ENCODE measurements at places on chromosomes 2 and 18.
A peak's percentile ranks its signal among the peaks of the same experiment; 100 is the strongest.

DNA sequence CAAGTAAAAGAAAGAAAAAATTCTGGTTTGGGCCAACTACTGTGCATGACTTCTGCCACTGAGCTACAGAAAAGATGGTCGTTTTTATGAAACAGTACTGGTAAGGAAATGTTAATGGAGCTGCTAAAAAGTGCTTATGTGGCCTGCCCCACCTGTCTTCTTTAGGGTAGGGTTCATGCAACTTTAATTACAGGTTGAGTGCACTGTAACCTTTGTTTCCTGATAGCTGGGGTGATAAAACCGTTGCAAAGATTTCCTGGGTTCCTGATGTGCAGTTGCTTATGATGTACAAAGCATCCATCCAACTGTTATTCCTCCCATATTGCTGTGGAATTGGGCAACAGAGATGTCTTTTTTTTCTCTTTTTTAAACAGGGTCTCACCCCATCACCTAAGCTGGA is 34.3 kb upstream of the PUM2 start:
- no peak for DNase-seq

DNA sequence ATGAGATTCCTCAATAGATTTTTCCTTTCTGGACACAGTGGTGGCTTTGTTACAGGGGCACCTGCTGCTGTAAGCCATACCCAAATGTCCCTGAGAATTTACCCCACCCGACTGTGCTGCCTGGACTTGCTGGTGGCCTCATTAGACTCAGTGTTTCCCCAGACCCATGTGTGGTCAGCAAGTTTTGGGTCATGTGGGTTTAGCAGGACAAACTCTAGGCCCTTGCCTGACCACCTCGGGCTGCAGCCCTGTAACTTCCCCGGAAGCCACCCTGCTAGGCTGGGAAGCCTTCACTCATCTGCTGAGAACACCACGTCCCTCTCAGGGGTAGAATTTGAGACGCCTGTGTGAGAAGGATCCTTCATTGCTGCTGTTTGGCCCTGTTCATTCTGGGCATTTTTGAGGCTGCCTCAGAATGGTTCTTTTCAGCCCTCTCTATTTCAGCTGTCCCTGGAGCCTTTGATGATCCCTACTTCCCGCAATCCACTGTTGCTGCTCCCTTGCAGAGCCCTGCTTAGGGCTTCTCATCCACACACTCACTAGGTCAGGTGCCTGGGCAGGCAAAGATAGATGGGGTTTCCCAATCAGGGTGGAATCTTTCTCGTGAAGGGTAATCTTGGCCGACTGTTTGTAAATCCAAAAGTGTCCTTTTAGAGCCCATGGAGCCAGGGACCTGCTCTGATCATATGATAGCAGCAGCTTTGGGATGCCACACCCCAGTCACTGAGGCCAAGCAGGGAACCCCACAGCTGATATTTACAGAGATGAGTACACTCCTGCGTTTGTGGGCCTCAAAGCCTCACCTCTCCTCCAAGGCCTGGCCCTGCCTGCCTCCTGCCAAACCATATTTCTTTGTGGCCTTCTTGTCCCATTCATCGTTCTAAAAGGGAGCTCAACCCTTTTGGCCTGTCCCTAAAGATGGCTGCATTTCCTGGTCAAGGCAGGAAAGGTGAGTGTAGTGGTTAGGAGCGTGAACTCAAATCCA is 6.7 kb downstream of the EHD3 start:
- no peak for DNase-seq

- no peak for DNase-seq
These were observed 20.6 kb downstream of the TMEM87B start for GRCh38 chr2:112075490-112076260.

- peak; percentile 21 for DNase-seq
These were observed 1049.2 kb upstream of the ZEB2 start for GRCh38 chr2:145569108-145569507.

GRCh38 chr2:212028798-212029394 is 509.7 kb downstream of the ERBB4 start:
- no peak for DNase-seq

DNA sequence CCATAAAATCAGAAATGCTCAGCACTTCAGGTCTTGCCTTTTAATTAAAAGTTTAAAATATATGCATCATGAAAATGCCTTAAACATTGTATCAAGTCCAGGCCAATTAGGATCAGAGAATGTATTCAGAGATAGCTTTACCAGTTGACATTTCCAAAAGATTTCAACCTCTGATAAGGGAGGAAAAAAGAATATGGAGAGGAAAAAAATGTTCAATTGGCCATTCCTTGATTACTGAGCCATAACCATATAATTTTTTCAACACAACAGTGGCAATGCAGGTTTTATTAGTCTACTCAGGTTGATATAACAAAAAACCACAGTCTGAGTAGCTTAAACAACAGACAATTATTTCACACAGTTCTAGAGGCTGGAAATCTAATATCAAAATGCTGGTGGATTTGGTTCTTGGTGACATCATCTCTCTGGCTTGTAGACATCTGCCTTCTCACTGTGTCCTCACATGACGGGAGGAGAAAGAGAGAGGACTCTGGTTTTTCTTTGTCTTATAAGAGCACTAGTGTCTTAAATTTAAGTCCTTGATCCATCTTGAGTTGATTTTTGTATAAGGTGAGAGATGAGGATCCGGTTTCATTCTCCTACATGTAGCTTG is 111.9 kb downstream of the IRS1 start:
- peak; percentile 32 for DNase-seq

GRCh38 chr2:174330945-174331594 is 3.7 kb upstream of the SP9 start:
- DNase-seq, result no peak

DNA sequence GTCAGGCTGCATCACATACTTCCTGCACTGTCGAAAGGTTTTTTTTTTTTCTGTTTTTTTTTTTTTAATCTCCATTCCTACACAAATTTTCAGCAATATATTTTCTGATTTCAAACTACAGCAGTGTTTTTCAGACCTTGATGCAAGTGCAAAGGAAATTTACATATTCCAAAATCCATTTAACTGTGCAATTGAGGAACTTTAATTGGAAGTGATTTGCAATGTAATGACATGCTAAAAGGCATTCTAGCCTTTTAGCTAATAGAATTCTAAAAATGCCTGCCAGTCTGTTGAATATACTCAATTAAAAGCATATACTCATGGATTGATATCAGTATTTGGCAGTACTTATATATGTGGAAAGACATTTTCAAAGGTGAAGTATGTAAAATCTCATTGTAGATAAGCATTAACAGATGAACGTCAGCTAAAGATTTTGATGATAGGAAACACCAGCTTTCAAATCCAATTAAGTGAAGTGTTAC is 210.5 kb downstream of the OTX1 start:
- no peak for DNase-seq

- no peak for DNase-seq
These were observed 55.2 kb upstream of the PAX3 start for GRCh38 chr2:222353993-222354392.

- DNase-seq, result no peak
These were observed 38.9 kb downstream of the HIBCH start for GRCh38 chr2:190280565-190281350.

DNA sequence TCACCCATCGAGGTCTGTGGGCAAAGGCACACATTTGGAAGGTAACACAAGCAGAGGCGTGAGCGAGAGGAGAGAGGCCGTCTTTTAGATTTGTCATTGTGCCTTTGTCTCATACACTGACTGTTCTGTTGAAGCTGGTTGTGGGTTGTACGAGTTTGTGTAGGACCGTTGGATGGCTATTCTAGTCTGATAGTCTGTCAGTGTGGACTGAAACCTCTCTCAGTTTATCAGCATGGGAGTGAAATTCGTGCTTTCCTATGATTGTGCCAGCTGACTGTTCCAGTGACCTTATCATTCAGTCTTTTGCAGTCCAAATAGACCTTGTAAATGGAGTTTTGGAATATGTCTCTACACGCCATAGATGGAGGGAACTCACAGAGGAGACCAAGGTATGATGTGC is 143.5 kb downstream of the LDLRAD4 start:
- DNase-seq, result no peak
